ENCODE measurements at places on chromosomes 5 and 9.
A peak's percentile ranks its signal among the peaks of the same experiment; 100 is the strongest.

- peak; percentile 74 for DNase-seq
Observed at GRCh38 chr5:68229416-68229815, 13.9 kb downstream of the PIK3R1 start.

GRCh38 chr9:215631-216155 lies 1.0 kb downstream of the DOCK8 start:
- DNase-seq = no peak

GRCh38 chr9:71854811-71855210 lies 56.2 kb downstream of the ABHD17B start:
- DNase-seq = no peak

GRCh38 chr9:72807765-72808445 lies 144.9 kb downstream of the ALDH1A1 start:
- no peak for DNase-seq

Data from cerebellar nuclear complex (tissue), 1 donor.